ENCODE measurements at places on chromosomes 3 and 15. TPM values are rescaled to one million over a fixed set of nuclear protein-coding genes. Genes with fewer than 3 reads are reported as not detected.

DNA sequence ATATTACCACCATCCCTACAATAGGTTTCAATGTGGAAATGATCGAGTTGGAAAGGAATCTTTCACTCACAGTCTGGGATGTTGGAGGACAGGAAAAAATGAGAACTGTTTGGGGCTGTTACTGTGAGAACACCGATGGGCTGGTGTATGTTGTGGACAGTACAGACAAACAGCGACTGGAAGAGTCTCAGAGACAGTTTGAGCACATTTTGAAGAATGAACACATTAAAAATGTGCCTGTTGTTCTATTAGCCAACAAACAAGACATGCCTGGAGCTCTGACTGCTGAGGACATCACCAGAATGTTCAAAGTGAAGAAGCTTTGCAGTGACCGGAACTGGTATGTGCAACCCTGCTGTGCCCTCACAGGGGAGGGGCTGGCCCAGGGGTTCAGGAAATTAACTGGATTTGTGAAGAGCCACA is 510 bp downstream of the ARL14 start:
- no peak for DNase-seq

DNA sequence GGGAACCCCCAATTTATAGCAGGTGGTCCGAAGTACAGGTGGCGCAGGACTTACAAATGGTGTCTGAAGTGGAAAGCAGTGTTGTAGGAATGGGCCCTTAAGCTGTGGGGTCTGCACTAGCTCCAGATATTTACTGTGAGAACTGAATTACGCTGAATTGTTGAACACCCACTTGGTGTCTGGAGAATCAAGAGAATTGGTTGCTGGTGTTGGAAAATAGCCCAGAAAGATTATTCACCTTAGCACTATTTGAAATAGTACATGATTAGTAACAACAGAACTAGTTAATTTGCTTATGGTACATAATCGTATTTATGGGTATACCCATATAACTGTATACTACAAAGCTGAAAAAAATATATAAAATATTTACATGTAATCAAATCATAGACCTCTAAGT is 64.8 kb downstream of the ADAM10 start:
- no peak for DNase-seq

- no peak for DNase-seq
Observed at GRCh38 chr3:120688121-120688520, 6.1 kb upstream of the HGD start.

Gene GOLGA6A
- 0.53 TPM for polyA plus RNA-seq

DNA sequence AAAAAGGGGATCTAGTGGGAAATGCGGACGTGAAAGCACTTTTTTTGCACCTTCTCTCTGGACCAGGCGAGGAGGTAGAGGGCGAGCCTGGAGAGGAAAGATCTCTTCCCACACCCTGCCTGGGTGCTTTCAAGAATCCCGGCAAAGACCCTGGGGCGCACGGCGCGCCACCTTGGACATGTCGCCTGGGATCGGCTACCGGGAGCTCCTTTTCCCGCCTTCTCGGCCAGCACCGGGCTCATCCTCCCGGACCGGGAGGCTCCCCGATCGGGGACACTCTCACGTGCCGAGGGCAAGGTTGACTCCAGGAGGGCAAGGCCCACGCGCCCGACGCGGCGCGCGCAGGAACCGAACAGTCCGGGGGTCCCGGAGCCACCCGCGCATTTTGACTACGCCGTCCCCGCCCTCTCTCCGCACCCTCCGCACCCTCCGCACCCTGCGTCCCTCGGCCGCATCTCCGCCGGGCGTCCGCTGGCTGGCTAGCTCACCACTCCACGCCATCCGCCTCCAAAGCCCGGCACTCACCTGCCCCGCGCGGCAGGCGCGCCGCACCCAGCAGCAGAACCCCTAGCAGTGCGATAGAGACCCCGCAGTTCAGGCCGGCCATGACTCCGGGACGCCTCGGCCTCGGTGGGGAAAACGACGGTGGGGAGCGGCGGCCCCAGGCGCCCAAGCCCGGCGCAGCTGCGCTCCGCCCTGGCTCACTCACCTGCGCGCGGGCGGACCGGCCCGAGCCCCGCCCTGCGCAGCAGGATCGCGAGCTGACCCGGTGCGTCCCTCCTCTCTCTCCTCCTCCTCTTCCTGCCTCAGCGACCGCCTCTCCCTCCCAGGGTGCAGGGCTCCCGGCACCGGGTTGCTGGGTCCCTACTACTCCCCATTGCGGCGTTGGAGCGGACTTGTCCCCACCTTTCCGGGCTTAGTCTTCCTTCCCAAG is at the start of gene CDCP1:
Gene CDCP1, minus strand, starts transcription at position 698 of the 934 bp plus-strand sequence. Its CDS starts 91 bp downstream, at position 607.
- no peak for DNase-seq

Gene TMCO5A
- not detected for polyA plus RNA-seq

DNA sequence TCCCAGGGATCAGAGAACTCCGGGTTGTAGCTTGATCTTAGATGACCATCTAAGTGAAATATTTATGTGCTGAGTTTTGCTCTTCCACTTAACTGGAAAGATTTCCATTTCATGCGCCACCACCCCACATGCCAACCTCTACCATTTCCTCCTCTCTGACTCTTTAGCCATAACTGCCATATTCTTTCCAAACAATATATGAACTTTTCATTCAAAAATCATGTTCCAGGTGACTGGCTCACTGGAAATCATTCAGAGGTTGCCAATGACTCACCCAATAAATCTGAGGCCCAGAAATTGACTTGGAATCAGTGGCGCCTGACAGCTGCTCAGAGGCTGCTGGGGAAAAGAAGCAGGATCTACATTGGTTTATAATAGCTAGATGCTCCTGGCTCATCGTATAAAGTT is 31.6 kb upstream of the FAM174B start:
- DNase-seq = no peak

DNA sequence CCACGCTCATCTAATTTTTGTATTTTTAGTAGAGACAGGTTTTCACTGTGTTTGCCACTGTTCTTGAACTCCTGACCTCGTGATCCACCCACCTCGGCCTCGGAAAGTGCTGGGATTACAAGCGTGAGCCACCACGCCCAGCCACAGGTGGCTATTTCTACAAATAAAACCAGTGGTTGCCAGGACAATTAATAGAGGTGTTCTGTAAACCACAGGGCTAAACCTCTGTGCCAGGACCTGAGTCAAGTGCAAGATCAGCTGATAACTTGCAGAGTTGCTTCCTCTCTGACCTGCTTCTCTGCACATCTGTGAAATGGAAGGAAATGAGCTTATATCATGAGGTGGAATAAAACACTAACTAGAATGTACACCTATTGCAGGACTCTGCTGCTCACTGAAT is 72.8 kb downstream of the CD200R1L start:
- no peak for DNase-seq

DNA sequence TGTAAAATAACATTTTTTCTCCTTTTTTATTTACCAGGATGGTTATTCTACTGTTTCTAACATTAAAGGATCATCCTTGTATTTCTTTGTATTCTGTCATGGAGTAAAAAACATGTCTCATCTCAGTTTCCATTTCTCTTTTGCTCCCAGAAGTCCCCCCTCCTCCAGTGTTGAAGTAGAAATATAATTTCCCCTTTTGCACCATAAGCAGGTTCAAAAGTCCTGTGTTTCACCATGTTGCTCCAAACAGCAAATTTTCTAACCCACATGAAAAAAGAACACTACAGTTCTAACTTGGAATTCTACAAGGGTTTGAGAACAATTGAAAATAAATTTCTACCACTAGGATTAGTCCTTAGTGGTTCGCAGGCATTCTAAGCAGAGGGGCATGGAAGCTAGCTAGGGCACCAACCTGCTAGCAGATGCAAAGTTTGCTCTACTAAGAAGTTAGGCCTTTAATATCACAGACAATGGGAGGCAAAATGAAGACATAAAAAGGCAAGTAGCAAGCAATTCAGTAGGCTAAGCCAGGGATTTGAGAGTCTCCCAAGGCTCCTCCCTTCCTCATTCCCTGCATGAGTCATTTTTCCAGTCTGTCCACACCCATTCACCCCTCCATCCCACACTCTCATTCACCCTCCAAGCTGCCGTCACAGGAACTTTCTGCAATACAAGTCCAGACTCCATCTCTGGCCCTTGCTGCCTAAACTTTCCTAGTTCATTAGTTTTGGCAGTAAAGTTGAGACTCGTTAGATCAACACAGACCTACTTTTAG is 2.3 kb upstream of the MBNL1 start:
- no peak for DNase-seq

GRCh38 chr15:94279736-94280135 is 48.4 kb downstream of the MCTP2 start:
- no peak for DNase-seq

Gene LIPC
- polyA plus RNA-seq = 0.49 TPM

Gene PLOD2
- 11.8 TPM for polyA plus RNA-seq

Gene ISLR2
- 7.3 TPM for polyA plus RNA-seq

- DNase-seq = peak; percentile 36
Observed at GRCh38 chr15:72199721-72200212, 2.2 kb upstream of the GRAMD2A start.

Gene CNTN3
- polyA plus RNA-seq = 4.9 TPM

GRCh38 chr15:28004143-28005003 is 94.7 kb downstream of the OCA2 start:
- no peak for DNase-seq

- DNase-seq = no peak
Observed at GRCh38 chr3:99242271-99242670, 340.8 kb upstream of the DCBLD2 start.

DNA sequence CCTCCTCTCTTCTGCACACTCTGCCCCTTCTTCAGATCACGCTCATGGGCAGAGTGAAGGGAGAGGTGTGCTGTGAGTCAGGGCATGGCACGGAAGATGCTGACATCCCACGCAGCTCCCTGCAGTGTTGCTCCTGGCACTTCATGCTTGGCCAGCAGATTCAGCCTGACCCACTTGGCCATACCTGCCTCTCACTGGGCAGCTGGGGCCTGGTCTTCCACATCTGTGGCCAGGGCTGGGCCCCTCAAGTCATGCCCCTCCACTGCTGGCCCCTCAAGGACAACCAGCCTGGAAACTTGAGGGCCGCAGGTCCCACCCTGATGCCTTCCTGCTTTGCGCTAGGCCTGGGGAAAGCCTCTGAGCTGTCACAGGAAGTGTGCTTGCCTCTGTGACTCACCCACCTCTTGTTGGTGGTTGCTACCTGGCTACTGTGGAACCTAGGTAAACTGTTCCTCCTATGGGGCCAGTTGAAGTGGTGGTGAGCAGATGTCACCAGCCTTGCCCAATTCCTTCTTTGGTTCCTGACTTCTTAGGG is 48.7 kb downstream of the BSN start:
- DNase-seq = no peak

DNA sequence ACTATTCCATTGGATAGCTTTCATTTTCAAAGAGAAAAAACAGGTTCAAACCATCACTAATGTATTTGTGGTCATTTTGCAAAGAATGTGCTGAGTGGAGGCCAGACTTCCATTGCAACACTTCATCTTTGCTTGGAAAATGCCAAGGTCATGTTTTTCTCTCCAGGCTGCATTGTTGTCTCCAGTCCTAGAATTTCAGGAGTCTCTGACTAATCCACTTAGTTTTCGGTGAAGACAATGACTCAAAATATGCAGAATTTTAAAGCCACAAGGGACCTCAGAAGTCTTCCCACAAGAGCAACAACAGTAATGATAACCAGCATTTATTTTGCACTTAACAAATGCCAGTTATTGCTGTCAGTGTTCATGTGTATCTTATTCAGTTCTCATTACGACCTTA is 277.0 kb downstream of the RYR3 start:
- no peak for DNase-seq

Gene RTP3
- 0.14 TPM for polyA plus RNA-seq
